ENCODE measurements at places on chromosomes 7 and 10.
A peak's percentile ranks its signal among the peaks of the same experiment; 100 is the strongest.

DNA sequence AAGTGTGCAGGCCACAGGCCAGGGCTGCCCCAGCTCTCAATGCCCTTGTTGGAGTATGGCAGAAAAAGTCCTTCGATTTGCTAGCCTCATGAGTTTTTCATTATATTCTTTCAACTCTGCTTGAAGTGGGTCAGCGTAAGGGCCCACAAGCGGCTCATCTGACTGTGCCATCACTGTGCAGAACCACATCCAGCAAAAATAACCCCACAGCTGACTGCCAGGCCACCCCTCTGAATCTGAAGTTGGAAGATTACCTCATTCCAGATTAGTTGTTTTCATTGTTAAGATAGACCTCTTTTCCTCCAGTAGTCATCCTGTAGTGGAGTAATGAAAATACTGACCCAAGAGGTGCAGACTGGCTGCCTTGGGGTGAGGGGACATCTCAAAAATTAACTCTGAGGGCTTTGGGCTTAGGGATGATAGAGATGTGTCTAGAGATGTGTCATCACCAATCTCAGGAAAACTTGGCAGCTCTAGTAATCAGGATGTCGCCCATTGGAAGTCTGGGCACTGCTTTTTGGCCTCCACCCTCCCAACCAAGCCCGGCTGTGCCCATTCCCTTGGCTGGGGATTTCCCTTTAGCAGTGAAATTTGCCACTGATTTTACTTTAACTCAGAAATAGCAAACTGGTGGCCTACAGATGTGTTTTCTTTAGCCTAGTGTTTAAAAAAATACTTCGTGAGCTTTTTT is 164.3 kb downstream of the LCOR start:
- DNase-seq: no peak

- DNase-seq: peak; percentile 60
These were observed 34.6 kb downstream of the ZEB1 start for GRCh38 chr10:31353574-31353973.

DNA sequence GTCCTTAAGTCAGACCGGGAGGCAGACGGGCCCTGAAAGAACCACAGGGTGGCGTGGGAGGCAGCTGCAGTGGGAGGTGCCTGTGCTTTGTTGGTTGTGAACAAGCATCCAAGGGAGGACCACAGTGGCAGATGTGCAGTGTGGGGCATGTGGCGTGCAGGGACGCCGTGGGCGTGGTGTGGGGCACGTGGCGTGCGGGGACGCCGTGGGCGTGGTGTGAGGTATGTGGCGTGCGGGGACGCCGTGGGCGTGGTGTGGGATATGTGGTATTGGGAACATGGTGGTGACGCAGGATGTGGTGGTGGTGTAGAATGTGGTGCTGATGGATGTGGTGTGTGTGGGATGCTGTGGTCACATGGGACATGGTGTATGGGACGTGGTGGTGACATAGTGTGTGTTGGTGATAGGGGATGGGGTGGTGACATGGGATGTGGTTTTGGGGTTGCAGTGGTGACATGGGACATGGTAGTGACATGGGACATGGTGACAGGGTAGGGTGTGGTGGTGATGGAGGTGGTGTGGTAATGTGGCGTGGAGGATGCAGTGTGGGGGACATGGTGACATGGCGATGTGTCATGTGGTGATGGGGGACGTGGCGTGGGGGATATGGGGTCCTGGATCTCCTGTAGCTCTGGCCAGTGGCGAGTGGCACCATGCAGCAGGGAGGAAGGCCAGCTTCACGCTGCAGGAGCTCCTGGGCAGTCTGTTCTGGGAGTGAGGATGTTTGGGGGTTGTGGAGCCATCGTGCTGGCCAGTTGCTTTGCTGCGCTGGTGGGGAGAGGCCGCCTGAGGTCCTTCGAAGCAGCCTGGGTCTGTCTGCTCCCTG is 78.8 kb downstream of the INPP5A start:
- no peak for DNase-seq

DNA sequence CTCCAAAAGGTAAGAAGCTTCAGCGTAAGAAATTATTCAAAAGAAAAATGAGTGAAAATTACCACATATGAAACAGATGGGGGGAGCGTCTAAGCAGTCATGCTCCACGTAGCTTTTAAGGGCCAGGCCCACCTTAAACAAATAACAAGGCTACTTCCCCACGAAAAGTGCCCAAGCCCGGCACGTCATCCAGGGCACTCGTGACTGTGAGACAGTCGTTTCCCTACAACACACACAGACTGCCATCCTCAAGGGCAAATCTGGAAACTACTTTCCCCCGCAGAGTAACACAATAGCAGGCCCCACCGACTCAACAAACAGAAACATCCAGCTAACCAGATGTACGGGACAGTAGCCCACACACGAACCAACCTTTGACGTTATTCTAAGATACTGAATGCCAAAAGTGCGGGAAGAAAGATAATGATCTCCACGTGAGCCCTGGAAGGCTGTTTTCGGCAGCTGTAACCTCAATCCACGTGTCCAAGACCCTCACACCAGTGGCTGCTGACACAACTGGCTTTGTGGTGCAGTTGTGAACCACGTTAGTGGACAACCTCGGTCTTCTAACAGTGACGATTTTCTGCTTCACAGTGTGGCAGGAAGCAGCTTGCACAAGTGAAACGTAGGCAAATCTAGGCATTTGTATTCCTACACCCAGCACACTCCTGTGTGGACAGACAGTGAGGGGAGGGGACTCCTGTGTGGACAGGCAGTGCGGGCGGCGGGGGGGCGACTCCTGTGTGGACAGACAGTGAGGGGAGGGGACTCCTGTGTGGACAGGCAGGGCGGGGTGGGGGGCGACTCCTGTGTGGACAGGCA is 251.7 kb downstream of the ZMYND11 start:
- DNase-seq: no peak

DNA sequence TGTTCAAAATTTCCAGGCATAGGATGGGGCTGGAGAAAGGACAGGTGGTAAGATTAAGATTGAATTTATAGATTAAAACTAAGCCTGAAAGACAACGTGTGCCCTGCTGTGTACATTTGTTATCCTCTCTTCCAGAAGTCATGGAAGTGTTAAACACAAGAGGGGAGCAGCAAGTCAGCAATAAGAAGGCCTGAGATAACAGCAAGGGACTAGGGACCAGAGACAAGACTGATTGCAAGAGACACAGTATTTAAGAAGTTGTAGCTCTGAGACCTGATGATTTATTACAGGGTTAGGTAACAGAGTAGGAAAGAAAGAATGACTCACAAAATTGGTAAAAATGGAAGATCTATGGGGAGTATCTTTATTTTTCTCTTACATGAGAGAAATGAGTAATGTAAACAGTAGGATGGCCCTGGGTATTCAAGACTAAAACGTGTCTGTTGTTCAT is 55.7 kb upstream of the COL1A2 start:
- DNase-seq: peak; percentile 65

- DNase-seq: no peak
These were observed 897.8 kb downstream of the SORCS3 start for GRCh38 chr10:105538874-105539273.

DNA sequence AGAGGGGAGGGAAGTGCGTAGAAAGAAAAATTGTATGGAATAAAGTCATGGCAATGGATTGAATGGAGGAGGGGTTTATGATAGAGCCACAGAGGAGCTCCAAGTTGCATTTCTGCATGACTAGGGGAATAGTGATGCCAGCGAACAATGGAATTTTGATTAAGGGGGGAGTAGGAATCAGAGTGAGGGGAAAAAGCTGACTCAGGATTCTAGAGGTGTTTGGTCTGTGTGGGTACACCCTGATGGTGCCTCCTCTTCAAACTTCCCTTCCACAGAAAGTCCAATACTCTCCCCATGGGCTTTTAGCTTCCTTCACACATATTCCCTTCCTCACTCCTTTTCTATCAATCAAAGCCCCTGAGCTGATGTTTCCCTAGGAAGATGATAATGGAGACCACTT is 1.8 kb upstream of the KEL start:
- no peak for DNase-seq

GRCh38 chr7:94067047-94067446 is 62.9 kb upstream of the BET1 start:
- DNase-seq: no peak

- peak; percentile 98 for DNase-seq
These were observed 142.9 kb upstream of the ZMIZ1 start for GRCh38 chr10:78925800-78926319.

- peak; percentile 40 for DNase-seq
These were observed 71.3 kb upstream of the CSTF2T start for GRCh38 chr10:51770709-51771108.

Measured in fibroblast of the aortic adventitia (primary cell).